ENCODE measurements at places on chromosomes 16 and 17. TPM values are rescaled to one million over a fixed set of nuclear protein-coding genes. Genes with fewer than 3 reads are reported as not detected.

- H3K4me1 ChIP-seq = no peaks in the 10 kb centered on the region
- DNase-seq = no peak
- H3K27ac ChIP-seq = no peak overlapping the region
- peaks cover 70% of the 10 kb centered on the region for H3K27me3 ChIP-seq
- H3K36me3 ChIP-seq = no peaks in the 10 kb centered on the region
Observed at GRCh38 chr16:5450409-5451104, 353.0 kb upstream of the EEF2KMT start.

FMNL1 gene
- 3.2 TPM for total RNA-seq

GRCh38 chr16:66427036-66427860 lies at the start of gene BEAN1:
BEAN1 (plus strand) TSS chr16:66427295; CDS start chr16:66437677, 10,382 bp downstream.
- H3K4me3 ChIP-seq = peak within 1 kb of the TSS; percentile 55
- no peak within 1 kb of the TSS for H3K27ac ChIP-seq
- H3K27me3 ChIP-seq = peaks cover 88% of the 10 kb centered on the region
- H3K36me3 ChIP-seq = no peaks in the 10 kb centered on the region
- DNase-seq = peak; percentile 32

- H3K4me1 ChIP-seq = no peaks in the 10 kb centered on the region
- peaks cover 17% of the 10 kb centered on the region for H3K36me3 ChIP-seq
- no peak overlapping the region for H3K4me3 ChIP-seq
Observed at GRCh38 chr16:46582313-46582712, 38.9 kb downstream of the SHCBP1 start.

- H3K27ac ChIP-seq = no peak overlapping the region
- DNase-seq = no peak
- peaks cover 12% of the 10 kb centered on the region for H3K4me1 ChIP-seq
- peaks cover 4% of the 10 kb centered on the region for H3K36me3 ChIP-seq
Observed at GRCh38 chr17:14921936-14922335, 343.2 kb downstream of the PMP22 start.

DNA sequence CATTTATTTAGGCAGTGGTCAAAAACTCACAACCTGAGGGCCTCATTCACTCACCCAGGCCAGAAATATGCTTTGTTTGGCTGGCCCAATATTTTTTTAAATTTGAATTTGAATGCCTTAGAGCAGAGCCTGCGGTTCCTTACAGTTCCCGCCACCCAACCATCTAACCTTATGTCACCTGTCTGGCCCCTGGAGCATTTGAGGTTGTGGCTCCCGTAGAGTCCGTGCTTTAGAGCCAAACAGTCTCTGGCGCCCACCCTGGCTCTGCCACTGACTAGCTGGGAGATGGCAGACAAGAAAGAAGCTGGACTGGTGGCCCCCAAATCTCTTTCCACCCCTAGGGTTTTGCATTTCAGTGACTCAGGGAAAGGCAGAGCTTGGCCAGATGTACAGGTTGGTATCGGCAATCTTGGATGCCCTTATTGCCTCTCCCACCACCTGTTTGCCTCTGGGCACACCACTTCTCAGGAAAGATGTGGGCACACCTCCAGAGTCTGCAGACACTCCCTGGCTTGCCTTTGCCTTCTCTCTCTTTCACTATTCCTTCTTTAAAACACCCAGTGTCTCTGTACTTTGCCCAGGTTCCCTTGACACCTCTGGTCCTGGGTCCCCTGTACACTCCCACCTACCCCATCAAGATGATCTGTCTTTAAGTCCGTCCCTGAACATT lies 1.9 kb upstream of the MAP3K14 start:
- H3K27me3 ChIP-seq = peaks cover 20% of the 10 kb centered on the region
- peak overlapping the region; percentile 7 for H3K4me3 ChIP-seq
- no peaks in the 10 kb centered on the region for H3K36me3 ChIP-seq
- no peak for DNase-seq
- peak overlapping the region; percentile 5 for H3K27ac ChIP-seq
- H3K4me1 ChIP-seq = peaks cover 24% of the 10 kb centered on the region

GRCh38 chr17:79842656-79843473 lies 3.6 kb upstream of the CBX4 start:
- peaks cover 15% of the 10 kb centered on the region for H3K4me1 ChIP-seq
- H3K36me3 ChIP-seq = no peaks in the 10 kb centered on the region
- peaks cover 41% of the 10 kb centered on the region for H3K27me3 ChIP-seq
- H3K27ac ChIP-seq = no peak overlapping the region
- peak overlapping the region; percentile 6 for H3K4me3 ChIP-seq

DNA sequence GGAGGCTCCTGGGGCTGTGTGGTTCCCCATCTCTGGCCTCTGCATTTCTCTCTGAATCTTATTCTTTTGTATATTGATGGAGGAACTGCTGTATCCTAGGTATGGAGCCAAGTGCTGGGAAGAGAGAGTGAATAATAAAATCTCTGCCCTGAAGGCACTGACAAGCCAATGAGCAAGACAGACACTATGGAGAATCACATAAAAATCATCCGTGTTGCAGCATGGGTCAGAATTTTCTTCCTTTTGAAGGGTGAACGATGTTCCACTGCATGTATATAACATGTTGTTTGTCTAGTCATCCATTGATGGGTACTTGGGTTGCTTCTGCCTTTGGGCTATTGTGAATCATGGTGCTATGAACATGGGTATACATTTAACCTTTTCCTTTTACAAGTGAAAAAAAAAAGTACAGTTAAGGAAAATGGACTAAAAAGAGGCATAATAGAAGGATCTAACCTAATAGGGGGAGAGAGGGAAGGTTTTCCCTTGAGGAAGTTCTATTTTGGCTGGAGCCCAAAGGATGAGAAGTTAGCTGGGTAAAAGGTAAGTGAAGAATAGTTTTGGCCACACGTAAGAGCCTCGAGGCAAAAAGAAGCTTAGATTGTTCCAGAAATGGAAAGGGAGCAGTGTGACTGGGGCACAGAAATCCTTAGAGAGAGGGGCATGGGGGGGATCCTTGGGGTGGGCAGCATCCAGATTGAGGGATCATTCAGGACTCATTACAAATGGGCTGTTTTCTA lies 32.3 kb upstream of the GNA13 start:
- peaks cover 3% of the 10 kb centered on the region for H3K4me1 ChIP-seq
- H3K36me3 ChIP-seq = no peaks in the 10 kb centered on the region
- peaks cover 39% of the 10 kb centered on the region for H3K27me3 ChIP-seq
- no peak overlapping the region for H3K4me3 ChIP-seq
- no peak overlapping the region for H3K27ac ChIP-seq
- DNase-seq = no peak

DNA sequence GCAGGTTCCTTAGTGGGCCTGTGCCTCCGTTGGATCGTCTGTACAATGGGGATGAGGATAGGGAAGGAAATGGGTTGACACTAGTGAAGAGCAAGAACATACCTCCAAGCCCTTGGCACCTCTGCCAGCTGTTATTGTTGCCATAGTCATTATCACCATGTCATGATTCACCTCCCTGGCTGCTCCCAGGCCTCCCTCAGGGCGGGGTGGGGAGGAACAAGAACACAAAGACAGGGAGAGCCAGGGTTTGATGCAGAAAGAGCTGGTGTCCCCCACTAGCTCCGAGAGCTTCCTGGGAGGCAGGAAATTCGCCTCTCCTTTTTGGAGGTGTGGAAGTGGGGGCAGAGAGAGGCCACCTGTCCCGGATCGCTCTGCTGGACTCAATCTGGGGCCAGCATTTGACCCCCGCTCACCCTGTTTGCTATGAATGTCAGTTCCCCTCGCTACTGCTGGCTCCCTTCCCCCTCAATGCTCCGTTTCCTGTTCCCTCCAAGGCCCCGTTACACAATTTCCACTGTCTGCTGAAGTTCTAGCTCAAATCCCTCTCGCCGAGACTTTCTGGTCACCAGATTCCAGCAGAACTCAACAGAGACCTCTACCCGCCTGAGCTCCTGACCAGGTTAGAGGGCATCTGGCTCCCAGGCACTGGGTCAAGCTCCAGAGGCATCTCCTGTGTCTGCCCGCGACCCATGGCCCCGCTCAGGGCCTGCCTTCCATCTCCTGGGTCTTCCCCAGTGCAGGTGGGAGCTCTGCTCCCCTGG lies 9.1 kb downstream of the TIMP2 start:
- no peak for DNase-seq
- peaks cover 19% of the 10 kb centered on the region for H3K4me1 ChIP-seq
- H3K27me3 ChIP-seq = no peaks in the 10 kb centered on the region
- no peak overlapping the region for H3K4me3 ChIP-seq

All from progenitor cell of endocrine pancreas (in vitro differentiated cells).